ENCODE measurements at places on chromosomes 2 and 18. TPM values are rescaled to one million over a fixed set of nuclear protein-coding genes. Genes with fewer than 3 reads are reported as not detected.

The DAPL1 gene
- total RNA-seq: 284 TPM

The DUSP19 gene
- total RNA-seq: 2.7 TPM

GRCh38 chr2:11933854-11934253, 187.4 kb downstream of the LPIN1 start:
- H3K36me3 ChIP-seq: no peaks in the 10 kb centered on the region
- no peak overlapping the region for H3K4me3 ChIP-seq

- H3K27ac ChIP-seq: no peak overlapping the region
- DNase-seq: no peak
- H3K4me1 ChIP-seq: peaks cover 17% of the 10 kb centered on the region
- no peaks in the 10 kb centered on the region for H3K36me3 ChIP-seq
- H3K27me3 ChIP-seq: no peaks in the 10 kb centered on the region
- H3K4me3 ChIP-seq: no peak overlapping the region
These were observed 81.7 kb upstream of the SEC11C start for GRCh38 chr18:59057969-59058368.

DNA sequence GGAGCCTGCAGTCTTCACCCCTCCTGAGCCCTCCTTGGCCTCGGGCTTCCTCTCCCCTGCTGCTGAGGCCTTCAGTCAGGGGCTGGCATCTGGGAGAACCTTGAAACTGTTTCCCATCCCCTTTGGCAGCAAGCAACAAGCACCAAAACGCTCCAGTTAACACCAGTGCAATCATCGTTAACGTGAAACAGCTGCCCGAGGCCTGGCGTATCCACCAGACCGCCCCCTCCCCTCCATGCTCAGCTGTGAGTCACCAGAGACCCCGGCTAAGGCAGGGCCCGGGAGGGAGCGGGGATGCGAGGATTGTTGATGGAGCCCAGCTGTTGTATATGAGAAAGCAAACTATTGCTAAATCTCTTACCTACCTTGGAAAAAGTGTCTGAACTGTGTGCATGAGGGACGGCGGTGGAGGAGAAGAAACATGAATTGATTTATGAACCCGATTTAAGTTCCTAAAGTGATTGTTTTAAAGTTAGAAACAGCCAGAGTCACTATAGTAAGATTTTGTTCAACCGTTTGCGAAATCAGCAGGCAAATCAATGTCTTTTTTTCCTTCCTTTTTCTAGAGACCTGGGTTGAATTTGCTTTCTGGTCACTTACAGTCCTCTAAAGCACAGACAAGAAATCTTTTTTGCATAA, 5.2 kb downstream of the ZFP36L2 start:
- no peaks in the 10 kb centered on the region for H3K27me3 ChIP-seq
- H3K4me1 ChIP-seq: peaks cover 58% of the 10 kb centered on the region
- peak overlapping the region; percentile 97 for H3K27ac ChIP-seq
- peak; percentile 90 for DNase-seq

The NOP58 gene
- total RNA-seq: 52.4 TPM

DNA sequence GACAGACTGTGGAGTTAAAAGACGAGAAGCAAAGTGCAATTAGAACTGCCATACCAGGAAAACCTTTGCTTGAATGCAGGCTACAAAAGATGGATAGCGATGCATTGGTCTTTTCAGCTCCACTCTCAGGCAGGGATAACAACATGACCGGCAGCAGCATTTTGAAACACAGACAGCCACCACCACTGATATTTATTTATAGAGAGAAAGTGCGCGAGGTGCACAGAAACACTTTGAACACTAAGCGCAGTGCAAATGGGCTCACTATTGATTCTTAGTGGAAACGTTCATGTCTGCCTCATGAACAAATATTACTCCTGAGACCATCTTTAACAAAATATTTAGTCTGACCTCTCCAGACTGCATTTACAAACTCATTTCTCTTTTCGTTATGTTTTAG, 32.9 kb downstream of the CAVIN2 start:
- H3K27ac ChIP-seq: no peak overlapping the region
- no peaks in the 10 kb centered on the region for H3K36me3 ChIP-seq
- H3K27me3 ChIP-seq: no peaks in the 10 kb centered on the region
- H3K4me1 ChIP-seq: no peaks in the 10 kb centered on the region
- no peak overlapping the region for H3K4me3 ChIP-seq
- DNase-seq: no peak

GRCh38 chr2:44168681-44169154, at the start of gene PPM1B:
Gene PPM1B, plus strand, starts transcription at chr2:44168875. Its CDS starts 32,325 bp downstream, at chr2:44201200.
- peak; percentile 100 for DNase-seq
- H3K27me3 ChIP-seq: no peaks in the 10 kb centered on the region
- H3K27ac ChIP-seq: peak within 1 kb of the TSS; percentile 98
- peaks cover 27% of the 10 kb centered on the region for H3K4me1 ChIP-seq
- H3K4me3 ChIP-seq: peak within 1 kb of the TSS; percentile 95

The FOXD4L1 gene
- 0.18 TPM for total RNA-seq

The ABCG8 gene
- not detected for total RNA-seq

DNA sequence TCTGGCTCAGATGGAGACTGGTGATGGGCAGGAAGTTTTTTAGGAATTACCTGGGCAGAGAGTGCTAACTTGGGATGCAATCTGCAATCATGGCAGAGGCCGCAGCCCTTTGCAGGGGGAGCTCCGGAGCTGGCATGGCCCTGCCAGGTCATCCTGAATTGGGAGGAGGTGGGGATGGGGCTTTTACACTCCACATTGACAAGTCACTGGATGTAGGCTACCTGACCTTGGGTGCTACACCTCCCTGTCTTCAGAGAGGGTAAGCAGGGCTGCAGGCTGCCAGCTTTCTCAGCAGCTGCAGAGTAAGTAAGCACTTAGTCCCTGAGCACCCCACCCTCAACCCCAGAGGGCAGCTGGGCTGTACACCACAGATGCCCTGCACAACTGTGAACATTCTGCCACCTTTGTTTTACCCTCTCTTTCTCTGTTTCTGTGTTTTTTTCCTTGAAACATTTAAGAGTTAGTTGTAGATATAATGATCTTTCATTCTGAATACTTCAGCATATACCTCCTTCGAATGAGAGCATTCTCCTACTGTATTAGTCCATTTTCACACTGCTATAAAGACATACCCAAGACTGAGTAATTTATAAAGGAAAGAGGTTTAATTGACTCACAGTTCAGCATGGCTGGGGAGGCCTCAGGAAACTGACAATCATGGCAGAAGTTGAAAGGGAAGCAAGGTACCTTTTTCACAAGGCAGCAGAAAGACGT, 6.8 kb upstream of the HS1BP3 start:
- H3K4me1 ChIP-seq: peaks cover 21% of the 10 kb centered on the region
- peak; percentile 33 for DNase-seq
- no peaks in the 10 kb centered on the region for H3K36me3 ChIP-seq
- H3K27me3 ChIP-seq: peaks cover 20% of the 10 kb centered on the region

The SLC30A3 gene
- not detected for total RNA-seq
